ENCODE measurements at places on chromosomes 1 and 21.

DNA sequence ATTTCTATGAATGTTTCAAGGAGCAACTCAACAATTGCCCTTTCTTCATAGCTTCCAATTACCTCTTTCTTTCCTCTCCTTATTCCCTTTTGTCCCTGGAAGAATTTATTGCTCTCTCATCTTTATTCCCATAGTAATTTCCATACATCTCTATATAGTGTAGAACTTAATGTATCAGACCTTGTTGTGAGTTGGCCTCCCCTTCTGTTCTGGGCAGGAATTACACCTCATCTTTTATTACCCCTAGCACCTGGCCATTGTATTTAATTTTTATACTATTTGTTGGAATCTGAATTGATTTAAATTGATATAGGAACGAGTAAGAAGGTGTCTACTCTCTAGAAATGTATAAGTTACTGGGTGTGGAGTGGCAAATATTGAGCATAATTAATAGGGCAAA lies 114.5 kb downstream of the CACHD1 start:
- DNase-seq: no peak

GRCh38 chr1:67680486-67680885 lies 4.5 kb upstream of the GADD45A start:
- DNase-seq: no peak

DNA sequence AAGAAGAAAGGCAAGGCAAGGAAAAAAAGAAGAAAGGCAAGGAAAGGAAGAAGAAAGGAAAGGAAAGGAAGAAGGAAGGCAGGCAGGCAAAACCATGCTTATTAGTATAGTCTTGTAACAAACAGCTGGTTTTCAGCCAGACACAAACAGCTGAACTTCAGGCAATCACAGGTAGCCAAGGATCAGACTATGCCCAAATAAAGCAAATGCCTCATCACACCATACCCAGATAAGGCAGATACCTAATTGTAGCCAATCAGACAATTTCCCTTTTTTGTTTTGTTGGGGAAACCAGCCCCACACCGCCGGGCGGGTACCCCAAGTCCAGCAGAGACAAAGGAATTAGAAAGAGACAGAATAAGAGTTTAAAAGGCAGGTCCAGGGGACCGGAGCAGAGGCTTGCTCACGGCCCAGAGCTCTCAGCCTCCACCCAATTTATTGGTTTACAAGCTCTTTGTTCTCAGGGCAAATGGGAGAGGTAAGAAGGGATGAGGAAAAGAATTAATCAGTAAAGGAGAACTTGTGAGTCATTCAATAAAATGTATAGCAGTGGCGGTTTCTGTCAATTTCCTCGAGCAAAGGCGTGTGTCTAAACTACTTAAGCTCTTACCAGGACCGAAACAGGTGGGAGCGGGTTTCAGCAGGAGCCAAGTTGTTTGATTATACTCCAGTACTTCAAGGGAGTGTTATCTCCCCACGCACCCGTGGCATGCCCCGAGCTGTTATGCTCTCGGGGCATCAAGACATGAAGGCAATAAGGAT lies 886.8 kb downstream of the KCNT2 start:
- DNase-seq: no peak

- DNase-seq: no peak
Observed at GRCh38 chr1:161945306-161946060, 78.2 kb downstream of the OLFML2B start.

- DNase-seq: peak; percentile 53
Observed at GRCh38 chr1:7680207-7680954, 90.7 kb upstream of the VAMP3 start.

GRCh38 chr1:92743221-92743620 lies 41.7 kb downstream of the EVI5 start:
- no peak for DNase-seq

DNA sequence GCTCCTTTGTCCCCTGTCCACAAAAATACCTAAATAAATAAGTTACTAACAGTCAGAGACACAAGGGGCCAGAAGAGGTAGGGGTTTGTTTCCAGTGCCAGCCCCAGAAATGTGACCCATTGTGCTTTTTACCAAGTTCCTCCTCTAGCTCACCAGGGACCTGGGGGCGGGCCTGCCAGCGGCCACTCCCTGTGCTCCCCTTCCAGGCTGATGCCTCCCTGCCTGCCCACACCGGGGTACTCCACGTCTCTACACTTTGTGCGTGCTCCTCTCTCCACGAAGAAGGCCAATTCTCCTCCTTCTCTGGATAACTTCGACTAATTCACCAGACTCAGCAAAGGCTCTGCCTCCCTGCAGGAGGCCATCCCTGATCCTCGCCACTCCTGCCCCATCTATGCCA lies 72.1 kb downstream of the BCAR3 start:
- DNase-seq: no peak
